ENCODE measurements at places on chromosomes 16 and 17.

GRCh38 chr16:22267764-22268163 is 29.4 kb upstream of the POLR3E start:
- DNase-seq: no peak

- DNase-seq: no peak
These were observed 12.8 kb downstream of the SLC7A6OS start for GRCh38 chr16:68297908-68298307.

- no peak for DNase-seq
These were observed 195.4 kb upstream of the KCNJ16 start for GRCh38 chr17:69879576-69879975.

DNA sequence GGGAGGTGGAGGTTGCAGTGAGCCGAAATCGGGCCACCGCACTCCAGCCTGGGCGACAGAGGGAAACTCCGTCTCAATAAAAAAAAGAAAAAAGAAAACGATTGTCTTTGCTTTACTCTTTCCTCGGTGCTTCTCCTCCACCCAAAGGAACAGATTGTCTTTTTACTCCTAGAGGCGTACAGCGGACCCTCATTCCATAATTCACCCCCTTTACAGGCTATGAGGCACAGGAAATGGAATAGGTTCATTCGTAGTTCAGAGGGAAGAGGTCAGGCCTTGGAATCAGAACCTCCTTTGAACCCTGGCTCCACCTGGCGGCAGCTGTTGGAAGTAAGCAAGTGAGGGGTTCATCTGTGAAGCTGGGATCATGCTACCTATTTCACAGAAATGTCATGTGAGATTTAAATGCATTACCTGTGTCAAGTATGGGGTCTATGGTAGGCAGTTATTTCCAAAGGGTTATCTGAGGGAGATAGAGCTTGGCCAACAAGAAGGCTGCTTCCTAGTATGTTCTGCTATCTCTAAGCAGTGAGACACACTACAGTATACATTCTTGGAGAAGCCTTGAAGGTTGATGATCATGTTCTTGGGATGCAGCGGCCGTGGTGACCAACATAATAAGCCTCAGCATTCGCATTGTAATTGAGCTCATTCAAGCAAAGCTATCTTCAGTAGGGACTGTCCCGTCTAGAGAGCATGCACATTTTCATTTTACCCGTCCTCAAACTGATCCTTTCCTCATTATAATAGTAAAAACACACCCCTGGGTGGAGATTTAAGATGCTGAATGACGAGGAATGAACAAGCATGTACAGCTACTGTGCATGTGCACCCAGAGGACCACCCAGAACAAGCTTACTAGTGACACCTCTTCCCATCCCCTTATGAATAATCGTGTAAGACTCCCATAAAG is 18.7 kb upstream of the ZNF689 start:
- DNase-seq: peak; percentile 75

DNA sequence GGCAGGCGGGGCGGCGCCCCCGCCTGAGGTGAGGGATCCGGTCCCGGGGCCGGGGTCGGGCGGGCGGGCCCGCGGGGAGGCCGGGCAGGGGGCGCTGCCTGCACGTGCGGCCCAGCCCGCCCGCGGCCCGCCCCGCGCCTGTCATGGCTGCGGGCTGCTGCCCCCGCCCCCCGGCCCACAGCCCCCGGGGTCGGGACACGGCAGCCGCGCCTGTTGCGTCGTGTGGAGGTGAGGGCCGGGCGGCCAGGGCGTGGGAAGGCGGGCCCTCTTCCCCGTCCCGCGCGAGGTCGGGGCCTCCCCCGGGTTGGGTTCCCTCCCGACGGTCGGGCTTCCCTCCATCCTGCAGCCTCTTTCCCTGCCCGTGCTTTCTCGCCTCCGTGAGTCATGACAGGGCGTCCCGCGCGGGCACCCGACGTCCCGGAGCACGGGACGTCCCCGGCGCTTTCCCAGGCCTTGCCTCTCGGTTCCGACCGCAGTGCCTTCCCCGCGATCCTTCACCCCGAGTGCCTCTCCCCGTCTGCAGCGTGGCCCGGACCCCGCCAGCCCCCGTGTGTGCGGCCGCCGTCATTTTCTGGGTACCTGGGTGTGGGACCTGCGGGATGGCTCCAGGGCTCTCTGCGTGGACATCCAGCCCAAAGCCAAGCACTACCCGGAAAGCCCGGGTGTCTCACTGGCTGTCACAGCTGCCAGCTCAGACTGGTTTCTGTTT is 76.7 kb downstream of the CHD9 start:
- peak; percentile 56 for DNase-seq

GRCh38 chr17:27521281-27522027 is 65.2 kb downstream of the KSR1 start:
- no peak for DNase-seq

GRCh38 chr16:85010446-85010930 is 847 bp downstream of the ZDHHC7 start:
- no peak for DNase-seq

DNA sequence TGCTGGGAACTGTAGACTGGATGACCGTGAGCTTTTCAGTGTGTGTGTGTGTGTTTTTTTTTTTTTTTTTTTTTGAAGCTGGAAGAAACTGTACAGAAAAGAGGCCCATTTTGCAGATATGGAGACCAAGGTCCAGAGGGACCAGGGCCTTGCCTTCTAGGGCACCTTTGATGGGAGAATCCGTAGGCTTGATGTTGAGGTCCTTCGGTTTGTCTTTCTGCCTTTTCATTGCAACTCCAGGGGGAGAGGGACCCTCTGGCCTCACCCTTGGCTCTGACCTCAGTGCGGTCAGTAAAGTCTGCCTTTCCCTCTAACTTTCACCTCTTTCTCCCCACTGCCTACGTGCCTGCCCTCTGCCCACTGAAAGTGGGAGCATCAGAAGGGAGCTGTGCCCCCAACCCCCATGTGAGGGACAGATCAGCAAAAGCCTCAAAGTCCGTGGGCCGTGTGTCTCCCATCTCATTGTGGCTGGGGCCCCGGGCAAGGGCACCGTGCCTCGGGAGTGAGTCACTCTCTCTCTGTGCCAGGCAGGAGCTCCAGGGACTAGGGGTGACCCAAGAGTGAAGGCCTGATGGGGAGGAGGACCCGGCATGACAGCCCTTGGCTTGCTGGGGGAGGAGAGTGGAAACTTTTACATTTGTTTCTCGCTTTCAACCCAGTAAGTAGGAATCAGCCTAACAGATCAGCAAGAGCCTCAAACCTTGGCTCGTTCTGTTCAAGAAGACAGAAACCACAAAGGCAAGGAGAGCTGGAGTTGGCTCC is 123.6 kb downstream of the CMIP start:
- DNase-seq: peak; percentile 76

GRCh38 chr16:534135-534534 is 6.6 kb downstream of the CAPN15 start:
- DNase-seq: no peak

- DNase-seq: no peak
These were observed 676.6 kb downstream of the CDH11 start for GRCh38 chr16:64445245-64445644.

- no peak for DNase-seq
These were observed 429.2 kb upstream of the EEF2KMT start for GRCh38 chr16:5526826-5527225.

- DNase-seq: no peak
These were observed 114.7 kb downstream of the NOG start for GRCh38 chr17:56708220-56708558.

DNA sequence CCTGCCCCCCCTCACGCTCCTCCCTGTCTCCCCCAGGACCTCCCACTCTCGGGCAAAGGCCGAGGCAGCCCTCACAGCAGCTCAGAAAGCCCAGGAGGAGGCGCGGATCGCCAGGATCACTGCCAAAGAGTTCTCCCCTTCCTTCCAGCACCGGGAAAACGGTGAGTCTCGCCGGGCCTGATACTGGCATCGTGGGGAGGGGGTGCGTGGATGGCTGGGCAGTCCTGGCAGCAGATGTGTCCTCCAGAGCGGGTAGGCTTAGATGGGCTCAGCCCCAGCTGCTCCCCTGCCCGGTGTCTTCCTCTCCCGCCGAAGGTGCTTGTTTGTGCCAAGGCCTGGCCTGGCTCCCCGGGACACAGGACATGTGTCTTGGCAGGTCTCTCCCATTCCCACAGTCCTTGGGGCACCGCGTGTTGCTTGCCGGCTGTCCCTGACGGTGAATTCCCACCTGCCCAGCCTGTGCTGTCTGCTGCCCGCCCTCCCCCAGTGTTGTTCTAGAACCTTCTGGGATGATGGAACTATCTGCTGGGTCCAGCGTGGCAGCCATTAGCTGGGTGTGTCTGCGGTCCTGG is 81.6 kb downstream of the KLHDC4 start:
- no peak for DNase-seq

GRCh38 chr16:84726669-84727467 is 27.1 kb downstream of the USP10 start:
- no peak for DNase-seq

DNA sequence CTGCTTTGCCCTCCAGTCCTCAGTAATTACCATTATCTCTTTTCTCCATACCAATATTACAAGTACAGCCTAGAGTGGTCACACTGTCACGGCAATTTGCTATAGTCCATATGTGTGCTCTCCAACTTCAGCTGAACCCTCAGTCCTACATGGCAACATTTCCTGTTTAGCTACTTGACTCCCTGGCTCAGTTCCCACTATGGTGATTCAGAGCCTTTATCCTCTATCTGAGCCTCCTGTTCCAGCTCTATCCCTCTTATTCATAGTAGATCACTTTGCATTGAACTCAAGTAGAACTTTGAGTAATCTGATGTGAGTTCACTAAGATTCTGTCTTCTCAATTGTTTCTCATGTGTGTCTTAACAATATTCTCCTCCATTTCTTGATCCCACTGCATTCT is 43.7 kb upstream of the GOSR1 start:
- DNase-seq: peak; percentile 50
